Adipocyte (in vitro differentiated cells): ENCODE measurements at places on chromosomes 2 and 18.
A peak's percentile ranks its signal among the peaks of the same experiment; 100 is the strongest.

GRCh38 chr2:205333351-205333750 is 348.9 kb upstream of the NRP2 start:
- no peak for DNase-seq

DNA sequence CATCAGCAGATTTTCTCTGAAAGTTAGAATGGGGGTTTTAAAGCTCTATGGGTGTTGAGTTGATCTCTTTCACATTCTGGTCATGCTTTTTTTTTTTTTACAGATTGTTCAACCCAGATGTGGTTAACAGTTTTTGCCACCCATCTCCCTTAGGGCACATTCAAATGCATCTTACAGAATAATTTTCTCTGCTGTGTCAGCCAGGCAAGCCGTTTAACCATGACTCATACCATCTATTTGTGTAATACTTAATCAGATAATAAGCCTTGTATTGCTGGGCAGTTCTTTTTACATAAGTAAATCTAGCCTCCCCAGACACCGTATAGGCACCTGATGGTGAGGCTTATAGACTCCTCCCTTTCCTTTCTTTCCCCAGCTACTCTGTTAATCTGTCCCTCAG is 62.0 kb downstream of the TGIF1 start:
- DNase-seq, result peak; percentile 82

DNA sequence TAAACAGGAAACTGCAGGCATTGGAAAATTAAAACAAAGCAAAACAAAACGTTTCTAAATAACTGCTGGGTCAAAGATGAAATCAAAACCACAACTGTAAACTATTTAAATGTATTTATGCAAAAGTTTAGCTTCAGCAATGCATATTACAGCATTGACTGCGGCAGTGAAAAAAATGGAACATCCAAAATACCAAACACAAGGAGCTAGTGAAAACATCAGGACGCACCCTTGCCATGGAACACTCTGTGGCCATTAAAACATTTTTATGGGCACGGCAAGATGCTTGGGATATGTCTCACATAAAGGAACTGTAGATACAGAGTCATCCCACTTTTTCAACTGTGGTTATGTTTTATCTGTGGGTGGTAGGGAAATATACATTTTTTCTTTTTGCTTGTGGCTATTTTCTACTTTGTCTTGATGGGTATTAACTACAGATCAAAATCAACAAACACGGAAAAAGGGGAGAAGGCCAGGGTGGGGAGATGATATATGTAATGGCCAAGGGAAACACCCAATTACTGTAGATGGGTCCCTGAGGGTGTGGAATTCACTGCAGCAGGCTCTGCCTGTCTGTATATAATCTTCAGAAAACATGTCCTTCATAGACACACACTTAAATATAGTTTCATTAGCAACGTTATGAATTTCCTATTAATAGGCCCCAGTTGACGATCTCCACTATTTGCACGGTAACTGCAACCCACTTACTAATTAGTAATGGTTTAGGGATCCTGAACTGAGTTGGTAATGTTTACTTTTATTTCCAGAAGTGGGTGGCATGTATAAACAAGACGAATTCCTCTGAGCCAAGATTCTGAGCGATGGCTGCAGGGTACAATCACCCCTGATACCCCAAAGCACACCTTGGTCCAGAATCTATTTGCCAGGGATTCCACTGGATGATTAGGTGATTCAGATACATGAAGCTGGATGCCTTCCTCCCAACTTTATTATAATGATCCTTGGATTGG is 110.5 kb downstream of the ACKR3 start:
- DNase-seq, result peak; percentile 83

DNA sequence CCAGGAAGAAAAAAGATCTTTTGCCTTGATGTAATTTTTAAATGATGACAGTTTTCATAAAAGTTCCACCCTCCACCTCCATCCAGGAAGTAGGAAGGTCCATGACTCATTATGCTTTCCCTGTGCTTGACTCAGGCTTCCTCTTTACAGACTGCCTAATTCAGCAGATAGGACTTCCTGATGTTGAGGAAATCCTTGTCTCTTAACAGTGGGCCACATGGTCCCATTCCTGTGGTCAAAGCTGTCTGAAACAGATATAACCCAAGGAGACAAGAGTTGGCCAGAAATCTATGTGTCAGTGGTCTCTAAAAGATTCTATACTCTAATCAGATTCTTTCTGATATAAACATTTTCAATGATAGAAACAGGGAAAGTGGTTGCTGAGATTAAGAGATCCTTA is 119.1 kb downstream of the BAZ2B start:
- peak; percentile 72 for DNase-seq

DNA sequence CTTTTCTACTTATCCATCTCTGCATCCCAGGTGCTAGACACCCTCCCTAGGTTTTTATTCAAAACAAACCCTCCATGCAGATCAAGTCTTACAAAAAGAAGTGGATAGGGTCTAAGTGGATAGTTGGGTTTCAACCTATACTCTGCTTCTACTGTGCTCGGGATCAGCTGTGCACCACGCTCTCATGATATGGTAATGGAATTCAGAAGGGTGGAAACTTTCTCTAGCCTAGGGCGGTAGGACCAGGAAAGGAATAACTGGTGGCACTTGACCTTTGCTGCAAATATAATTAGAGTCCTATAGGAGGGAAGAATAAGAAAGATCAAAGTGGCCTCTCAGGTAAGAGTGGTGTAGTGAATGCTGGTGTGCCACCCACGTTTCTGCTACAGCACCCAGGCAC is 272.9 kb downstream of the GPD2 start:
- DNase-seq, result no peak

- DNase-seq, result no peak
Measured at GRCh38 chr2:219596954-219597551, 604 bp upstream of the STK11IP start.

GRCh38 chr2:62760555-62760954 is 55.0 kb downstream of the EHBP1 start:
- peak; percentile 45 for DNase-seq

DNA sequence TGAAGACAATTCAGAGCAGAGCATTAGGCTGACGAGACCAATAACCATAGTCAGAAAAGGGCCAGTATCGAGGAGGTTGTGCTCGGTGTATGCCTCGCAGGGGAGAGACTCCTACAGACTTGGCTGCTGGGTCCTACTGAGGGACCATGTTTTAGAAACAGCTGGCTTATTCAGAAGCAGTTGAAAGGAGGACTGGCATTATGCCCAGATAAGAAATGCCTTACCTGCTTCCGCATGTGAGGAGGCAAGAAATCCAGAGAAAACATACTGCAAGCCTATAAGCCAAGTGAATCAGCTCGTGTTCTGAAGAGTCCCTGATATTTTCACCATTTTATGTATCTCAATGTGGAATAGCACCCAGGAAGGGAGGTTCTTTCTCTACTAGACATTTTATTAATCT is 434.7 kb downstream of the GRB14 start:
- DNase-seq, result no peak

GRCh38 chr2:105732955-105733607 is 11.6 kb upstream of the NCK2 start:
- no peak for DNase-seq

GRCh38 chr2:170271340-170271739 is 93.4 kb downstream of the MYO3B start:
- no peak for DNase-seq

GRCh38 chr2:168480356-168480755 is 24.3 kb downstream of the CERS6 start:
- no peak for DNase-seq

- peak; percentile 83 for DNase-seq
Measured at GRCh38 chr2:136423516-136423996, 305.6 kb upstream of the CXCR4 start.

DNA sequence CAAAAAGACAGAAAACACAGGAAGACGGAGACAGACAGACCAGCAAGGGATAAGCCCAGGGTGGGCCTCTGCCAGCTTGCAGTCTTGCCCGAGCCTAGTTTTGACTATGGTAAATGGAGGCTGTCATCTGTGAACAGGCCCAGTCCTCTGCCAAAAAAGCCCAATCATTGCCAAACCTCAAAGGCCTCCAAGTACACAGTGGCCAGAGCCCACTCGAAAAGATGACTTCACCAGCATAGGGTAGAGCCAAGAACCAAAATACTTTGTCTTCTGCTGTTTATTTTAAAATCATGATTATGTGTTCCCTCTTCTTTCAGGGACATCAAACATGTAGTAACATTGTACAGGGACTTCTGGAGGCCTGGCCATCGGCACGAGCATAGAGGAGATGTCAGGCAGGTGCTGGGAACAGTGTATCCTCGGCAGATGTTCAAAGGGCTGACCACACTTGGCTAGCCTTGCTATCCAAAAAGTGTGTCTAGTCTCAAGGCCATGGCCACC is 66.0 kb downstream of the TTC32 start:
- DNase-seq, result no peak

- DNase-seq, result no peak
Measured at GRCh38 chr2:202307690-202308089, 42.1 kb downstream of the NOP58 start.

DNA sequence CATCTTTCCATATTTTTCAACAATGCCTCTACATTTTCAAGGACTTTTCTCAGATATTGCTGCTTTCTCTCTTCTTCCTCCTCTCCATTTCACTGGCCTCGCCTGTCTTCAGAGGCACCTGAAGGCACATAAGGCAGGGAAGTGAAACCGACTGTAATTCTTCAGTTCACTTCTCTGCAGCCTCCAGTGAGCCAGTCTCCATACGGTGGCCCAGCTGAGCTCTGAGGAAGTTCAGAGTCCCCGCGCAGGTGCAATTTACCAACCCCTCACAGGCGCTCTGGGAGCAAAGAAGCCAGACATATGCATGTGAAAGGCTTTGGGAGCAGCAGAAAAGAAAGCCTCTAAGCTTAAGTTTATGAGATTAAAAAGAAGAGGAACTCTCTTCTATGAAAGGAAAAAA is 12.4 kb downstream of the KLHL14 start:
- DNase-seq, result no peak

DNA sequence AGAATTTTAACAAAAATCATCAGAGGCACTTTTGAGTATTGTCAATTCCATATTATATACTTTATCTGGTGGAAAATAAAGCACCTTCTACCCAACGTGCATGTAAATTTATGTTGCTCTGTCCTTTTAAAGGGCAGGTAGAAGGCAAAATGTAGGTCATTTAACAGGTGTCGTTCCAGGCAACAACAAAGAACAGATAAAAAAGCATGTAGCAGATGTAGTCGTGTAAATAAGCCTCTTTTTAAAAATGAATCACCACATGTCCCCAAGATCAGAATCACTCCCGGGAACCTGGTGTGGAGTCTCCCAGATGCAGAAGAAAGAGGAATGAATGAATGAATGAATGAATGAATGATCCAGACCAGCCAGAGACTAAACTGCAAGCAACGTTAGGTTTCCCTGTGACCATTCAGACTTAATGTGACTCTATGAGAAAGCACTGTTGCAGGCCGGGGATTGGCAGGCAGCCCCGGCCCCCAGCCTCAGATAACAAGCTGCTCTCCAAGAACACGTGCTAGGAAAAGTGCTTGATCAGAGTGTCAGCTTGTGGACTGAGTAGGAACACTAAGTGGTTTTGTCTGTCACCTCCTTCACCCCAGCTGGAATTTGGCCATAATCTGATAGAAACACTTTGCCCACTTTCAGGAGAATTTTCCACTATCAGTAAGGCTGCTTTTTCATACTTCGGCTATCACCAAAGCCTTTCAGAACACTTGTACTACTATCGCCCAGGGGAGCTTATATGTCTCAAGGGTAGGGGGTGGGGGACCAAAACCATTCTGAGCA is 100.6 kb downstream of the CDK15 start:
- no peak for DNase-seq

DNA sequence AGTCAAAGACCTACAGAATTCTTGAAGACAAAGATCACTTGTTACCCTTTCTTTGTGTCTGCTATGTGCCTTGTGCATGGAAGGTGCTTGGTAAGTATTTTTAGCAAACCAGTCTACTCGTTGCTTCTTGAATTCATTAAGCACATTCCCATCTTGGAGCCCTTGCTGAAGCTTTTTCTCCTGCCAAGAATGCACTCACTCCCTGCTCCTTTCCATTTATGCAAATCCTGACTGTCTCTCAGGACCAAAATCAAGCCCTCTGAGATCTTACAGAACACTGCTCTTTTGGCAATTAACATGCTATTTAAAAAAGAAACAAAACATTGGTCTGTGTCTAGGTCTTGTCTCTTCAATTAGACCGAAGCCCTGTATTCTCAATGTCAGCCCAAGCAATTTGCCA is 75.8 kb downstream of the CLHC1 start:
- peak; percentile 70 for DNase-seq

- DNase-seq, result no peak
Measured at GRCh38 chr18:77676910-77677309, 427.3 kb downstream of the GALR1 start.

DNA sequence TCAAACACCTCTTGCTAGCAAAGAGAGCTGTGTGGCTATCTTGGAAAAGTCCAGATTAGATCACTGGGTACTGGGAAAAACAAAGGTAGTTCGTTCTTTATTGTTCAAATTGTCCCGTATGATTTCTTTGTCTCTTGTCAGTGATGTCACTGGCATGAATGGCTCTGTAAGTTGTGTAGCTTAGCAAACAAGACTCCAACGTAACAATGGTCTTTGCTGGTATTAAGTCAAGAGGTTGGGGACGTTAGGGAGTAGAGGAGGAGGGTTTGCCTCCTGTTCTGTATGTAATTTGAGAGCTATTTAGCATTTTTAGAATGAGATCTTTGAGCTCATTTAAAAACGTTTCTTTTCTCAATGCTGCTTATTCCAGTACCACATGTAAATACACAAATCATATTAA is 216.5 kb upstream of the SP5 start:
- DNase-seq, result no peak

GRCh38 chr2:240894006-240894405 is 1.9 kb downstream of the MAB21L4 start:
- DNase-seq, result no peak

GRCh38 chr2:131577812-131578211 is 50.1 kb downstream of the CCDC74A start:
- no peak for DNase-seq

- peak; percentile 86 for DNase-seq
Measured at GRCh38 chr18:63963615-63964256, 6.1 kb upstream of the SERPINB8 start.

DNA sequence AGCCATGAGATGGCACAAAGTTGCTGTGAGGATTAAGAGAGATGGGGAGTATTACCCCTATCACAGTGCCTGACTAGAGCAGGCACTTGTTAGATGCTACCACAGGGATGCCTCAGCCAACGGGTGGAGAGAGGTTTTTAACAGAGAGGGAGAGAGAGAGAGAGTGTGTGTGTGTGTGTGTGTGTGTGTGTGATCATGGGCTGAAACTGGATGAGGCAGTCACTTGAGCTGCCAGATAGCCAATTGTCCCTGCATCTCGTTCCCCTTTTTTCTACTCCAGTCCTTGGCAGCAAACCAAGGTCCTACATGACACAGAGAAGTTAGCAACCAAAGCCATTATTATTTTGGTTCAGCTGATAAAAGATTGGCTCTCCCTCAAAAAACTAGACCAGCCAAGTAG is 3.0 kb downstream of the CD8A start:
- no peak for DNase-seq

GRCh38 chr18:62625019-62625418 is 90.3 kb upstream of the PHLPP1 start:
- peak; percentile 52 for DNase-seq

- DNase-seq, result peak; percentile 95
Measured at GRCh38 chr2:215410932-215411285, 25.0 kb downstream of the FN1 start.
